Pulmonary artery endothelial cell (primary cell): ENCODE measurements at places on chromosomes 2 and 18. TPM values are rescaled to one million over a fixed set of nuclear protein-coding genes. Genes with fewer than 3 reads are reported as not detected.
A peak's percentile ranks its signal among the peaks of the same experiment; 100 is the strongest.

- no peak for DNase-seq
Measured at GRCh38 chr2:112542984-112543661, 858 bp downstream of the POLR1B start.

- no peak for DNase-seq
Measured at GRCh38 chr2:30161929-30162706, 15.3 kb downstream of the YPEL5 start.

CYRIA gene
- 23.3 and 27.0 TPM in 2 replicates for total RNA-seq

ZDBF2 gene
- 9.0 and 12.1 TPM in 2 replicates for total RNA-seq

DNA sequence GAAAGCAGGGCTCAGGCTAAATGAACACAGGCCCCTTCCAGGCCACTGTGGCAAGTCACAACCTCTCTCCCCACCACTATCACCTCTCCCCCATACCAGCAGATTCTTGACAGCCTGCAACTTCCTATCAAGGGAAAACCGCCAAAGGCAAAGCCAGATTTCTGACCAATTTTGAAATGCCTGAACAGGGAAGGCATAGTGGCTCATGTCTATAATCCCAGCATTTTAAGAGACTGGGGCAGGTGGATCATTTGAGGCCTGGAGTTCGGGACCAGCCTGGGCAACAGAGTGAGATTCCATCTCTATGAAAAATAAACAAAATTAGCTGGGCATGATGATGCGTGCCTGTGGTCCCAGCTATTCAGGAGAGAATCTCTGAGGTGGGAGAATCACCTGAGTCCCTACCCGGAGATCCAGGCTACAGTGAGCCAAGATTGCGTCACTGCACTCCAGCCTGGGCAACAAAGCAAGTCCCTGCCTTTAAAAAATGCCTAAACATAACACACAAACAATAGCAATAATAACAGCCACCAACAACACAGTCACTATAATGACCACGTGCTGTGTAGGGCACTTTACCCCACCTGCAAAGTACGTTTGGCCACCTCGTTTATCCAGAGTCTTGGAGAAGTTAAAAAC lies 75.5 kb upstream of the GLI2 start:
- DNase-seq = no peak

- no peak for DNase-seq
Measured at GRCh38 chr2:186540941-186541340, 48.9 kb upstream of the ITGAV start.

DNA sequence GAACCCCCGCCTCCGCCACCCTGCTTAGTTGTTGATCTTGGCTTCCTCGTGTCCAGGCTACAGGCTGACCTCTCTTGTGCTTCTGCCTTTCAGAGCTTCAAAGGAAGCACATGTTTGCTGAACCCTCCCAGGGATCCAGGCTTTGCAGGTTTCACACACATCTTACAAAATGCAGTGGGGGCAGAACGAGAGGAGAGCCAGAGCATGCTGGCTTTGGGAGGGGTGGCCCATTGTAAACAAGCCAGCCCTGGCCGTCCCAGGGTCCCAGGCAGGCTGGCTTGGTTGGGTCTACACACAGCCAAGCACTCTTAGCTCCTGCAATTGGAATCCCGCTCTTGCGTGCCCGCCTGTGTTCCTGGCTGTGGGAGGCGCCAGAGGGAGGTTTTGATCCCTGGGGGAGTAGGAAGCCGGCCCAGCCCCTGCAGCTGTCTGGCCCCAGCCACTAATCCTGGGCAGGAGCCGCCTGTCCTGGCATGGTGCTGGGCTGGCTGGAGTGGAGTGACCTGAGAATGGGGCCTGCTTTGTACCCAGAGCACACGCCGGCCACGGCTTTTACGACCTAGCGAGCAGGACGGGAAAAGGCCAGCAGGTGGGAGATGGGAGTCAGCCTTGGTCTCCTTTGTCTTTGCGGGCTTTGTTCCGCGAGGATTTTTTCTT lies 53.9 kb downstream of the SH3BP4 start:
- no peak for DNase-seq

GRCh38 chr2:8581234-8581561 lies 100.7 kb upstream of the ID2 start:
- DNase-seq = no peak

DNA sequence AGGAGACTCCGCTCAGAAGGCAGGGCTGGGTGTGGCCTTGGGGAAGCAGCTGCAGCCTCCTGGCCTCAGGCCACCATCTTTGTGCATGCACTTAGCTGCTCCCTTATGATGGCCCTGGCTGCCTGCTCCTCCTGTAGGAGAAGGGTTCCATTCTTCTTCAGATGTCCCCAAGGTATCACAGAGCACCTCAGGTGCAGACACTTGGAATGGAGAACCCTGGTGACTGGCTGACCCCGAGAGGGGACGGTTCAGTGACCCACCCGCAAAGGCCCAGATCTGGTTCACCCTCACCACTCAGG lies 9.6 kb downstream of the GPAT2 start:
- no peak for DNase-seq

GRCh38 chr18:2714140-2714539 lies 58.6 kb downstream of the SMCHD1 start:
- DNase-seq = no peak

DNA sequence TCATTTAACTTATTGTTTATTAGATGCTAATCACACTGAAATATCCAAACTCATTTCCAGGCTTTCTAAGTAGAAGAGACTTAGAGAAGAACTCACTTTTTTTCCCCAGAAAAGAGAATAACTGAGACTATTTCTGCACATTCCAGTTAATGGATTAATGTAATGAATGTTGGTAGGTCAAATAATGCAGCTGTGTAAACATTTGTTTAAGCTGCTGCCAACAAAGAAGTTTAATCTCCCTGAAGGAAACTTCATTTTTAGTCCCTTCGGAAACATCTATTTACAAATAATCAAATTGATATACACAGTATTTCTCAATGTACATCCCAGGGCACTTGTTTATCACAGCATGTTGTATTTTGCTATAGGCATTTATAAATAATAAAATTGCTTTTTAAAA lies 126.9 kb downstream of the KCNS3 start:
- DNase-seq = no peak

IL1F10 gene
- total RNA-seq = not detected in 2 replicates

PIGN gene
- 37.8 and 53.9 TPM in 2 replicates for total RNA-seq

GRCh38 chr2:42089340-42089925 lies 41.6 kb downstream of the PKDCC start:
- no peak for DNase-seq

GRCh38 chr2:148255929-148256328 lies 235.0 kb downstream of the MBD5 start:
- DNase-seq = no peak

MLPH gene
- total RNA-seq = not detected in 2 replicates

VWA3B gene
- total RNA-seq = not detected in 2 replicates

DNA sequence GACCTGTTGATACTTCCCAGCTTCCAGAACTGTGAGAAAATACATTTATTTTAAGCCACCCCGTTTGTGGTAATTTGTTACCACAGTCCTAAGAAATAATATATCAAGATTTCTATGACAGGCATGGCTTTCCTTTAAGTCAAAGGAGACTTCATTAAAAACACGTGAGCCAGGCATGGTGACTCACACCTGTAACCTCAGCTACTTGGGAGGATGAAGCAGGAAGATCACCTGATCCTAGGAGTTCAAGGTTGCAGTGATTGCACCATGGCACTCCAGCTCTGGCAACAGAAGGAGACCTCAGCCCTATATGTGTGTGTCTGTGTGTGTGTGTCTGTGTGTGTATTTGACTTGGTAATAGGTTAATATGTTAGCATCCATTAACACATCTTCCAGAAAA lies 69.8 kb upstream of the SCN7A start:
- no peak for DNase-seq

- no peak for DNase-seq
Measured at GRCh38 chr2:239540174-239540573, 139.4 kb upstream of the HDAC4 start.

GNAL gene
- total RNA-seq = 0.18 and 0.46 TPM in 2 replicates

DNA sequence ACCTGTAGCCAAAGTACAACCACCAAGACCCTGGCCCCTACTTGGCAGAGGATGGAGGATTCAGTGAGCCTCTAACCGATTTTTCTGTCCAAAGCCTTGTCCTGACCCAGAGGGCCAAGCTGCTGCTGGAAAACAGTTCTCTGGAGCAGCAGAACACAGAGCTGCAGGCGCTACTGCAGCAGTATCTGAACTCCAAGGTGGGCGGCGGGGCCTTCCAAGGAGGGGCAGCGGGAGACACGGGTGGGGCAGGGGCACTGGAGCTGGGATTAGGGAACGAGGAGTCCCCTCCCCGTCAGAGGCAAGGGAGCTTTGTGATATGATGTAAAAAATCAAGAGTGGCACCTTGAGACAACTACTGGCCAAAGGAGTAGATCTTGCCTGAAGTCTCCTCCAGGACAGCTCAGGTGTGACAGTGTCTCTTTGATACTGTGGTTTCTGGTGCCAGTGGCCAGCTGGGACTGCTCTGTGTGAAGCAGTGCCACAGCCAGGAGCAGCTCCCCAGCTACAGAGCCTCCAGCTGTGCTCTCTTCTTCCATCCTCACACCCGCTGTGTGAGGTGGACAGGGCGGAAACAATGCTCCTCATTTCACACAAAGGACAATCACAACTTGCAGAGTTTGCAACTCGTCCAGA lies 22.8 kb downstream of the OTOF start:
- DNase-seq = no peak

- no peak for DNase-seq
Measured at GRCh38 chr2:226615891-226616290, 183.7 kb downstream of the IRS1 start.

GRCh38 chr2:237598468-237599208 lies 8.1 kb upstream of the RAB17 start:
- no peak for DNase-seq

- DNase-seq = no peak
Measured at GRCh38 chr2:23418461-23418911, 33.5 kb downstream of the KLHL29 start.

GRCh38 chr2:134271758-134272157 lies 17.9 kb downstream of the MGAT5 start:
- no peak for DNase-seq

DNA sequence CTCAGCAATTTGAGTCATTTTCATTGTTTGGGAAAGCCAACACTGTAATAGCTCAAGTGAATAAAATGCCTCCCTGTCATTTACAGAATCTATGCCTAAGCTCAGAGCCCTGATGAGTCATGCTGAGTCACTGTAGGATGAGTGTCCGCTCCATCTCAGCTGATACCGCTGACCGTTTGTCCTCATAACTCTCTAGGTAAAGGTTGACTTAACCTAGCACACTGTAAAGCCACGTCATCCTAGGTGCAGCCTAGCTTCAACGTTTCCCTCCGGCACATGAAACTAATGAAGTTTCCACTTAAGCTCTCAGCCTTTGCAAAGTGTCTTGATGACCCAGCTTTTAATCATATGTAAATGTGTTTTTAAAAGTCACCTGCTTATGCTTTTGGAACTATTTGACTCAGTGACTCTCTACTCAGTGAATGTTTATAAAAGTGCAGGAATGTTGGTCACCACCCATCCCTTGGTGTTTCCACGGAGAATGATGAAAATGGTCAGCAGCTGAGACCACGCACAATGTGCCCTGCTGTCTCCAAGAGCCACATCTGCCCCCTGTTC lies 154.0 kb downstream of the PMAIP1 start:
- DNase-seq = no peak

GRCh38 chr2:153386481-153386897 lies 92.1 kb downstream of the RPRM start:
- no peak for DNase-seq

DNA sequence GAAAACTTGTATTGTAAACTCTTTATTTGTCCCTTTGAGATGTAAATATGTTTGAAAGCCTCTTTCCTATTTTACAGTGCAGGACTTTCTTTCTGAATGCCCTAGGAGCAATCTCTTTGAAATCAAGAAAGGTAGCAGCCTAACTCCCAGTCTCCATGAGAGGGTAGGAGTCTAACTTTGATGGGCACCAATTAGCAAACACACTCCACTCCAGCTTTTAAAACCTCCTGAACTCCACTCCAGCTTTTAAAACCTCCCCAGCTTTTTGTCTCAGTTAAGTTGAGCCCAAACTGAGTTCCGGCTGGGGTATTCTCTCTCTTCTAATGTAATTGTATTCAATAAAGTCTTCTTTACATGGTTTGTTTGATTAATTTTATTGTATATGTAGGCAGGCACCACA lies 493.7 kb upstream of the CDH7 start:
- no peak for DNase-seq

GRCh38 chr18:76395609-76396008 lies 99.4 kb downstream of the ZNF516 start:
- no peak for DNase-seq

MCM6 gene
- 28.6 and 41.4 TPM in 2 replicates for total RNA-seq

- DNase-seq = peak; percentile 54
Measured at GRCh38 chr2:235594041-235594440, 100.2 kb downstream of the AGAP1 start.

DNA sequence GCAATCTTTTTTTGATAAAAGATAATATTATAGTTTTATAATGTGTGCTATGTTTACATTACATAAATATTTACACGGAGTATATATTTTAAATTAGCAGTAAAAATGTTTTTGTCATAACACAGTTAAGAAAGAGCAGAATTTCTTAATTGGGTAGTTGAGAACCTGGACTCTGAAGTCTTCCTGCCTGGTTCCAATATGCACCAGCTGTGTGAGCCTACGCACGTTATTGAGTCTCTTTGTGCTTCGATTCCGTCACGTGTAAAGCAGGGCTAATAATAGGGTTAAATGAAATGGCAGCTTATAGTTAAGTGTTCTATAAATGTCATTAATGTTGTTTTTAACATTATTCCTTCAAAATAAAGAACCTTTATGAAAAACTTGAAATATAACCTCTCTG lies 1.2 kb upstream of the CCDC88A start:
- DNase-seq = no peak

DNA sequence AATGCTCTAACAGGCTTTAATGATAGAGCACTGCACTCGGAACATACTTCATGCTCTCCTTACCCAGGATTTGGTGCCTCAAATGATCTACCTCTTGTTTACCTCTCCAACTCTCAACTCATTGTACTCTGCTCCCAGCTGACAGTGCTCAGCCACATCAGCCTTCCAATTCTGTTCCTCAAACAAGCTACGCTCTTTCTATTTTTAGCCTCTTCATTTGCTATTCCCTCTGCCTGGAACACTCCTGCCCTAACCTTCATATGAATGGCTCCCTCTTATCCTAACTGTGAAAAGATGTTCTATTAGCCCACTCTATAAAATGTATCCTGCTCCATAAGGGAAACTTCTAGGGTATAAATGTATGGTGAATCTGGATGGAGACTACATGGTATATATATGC lies 42.5 kb downstream of the PIGN start:
- no peak for DNase-seq

GKN1 gene
- not detected in 2 replicates for total RNA-seq

CREG2 gene
- 0.81 and 1.6 TPM in 2 replicates for total RNA-seq

DNA sequence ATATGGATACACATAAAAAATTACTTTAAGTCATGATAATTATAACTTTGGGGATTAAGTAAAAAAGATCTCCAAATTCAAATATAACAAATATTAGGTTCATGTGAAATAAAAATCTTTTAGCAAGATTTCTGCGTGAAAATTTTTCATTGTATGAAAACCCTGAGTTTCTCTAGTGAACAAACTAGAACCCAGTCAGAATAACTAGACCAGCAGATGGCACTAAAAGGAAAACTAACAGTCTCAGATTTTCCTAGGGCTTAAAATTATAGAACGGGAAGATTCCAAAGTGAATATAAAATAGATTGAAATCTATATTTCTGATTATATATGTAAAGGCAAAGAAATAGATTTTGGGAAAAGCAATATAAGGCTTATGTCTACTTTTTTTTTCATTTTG lies 43.3 kb downstream of the TMEM200C start:
- DNase-seq = no peak
